ENCODE measurements at places on chromosomes 7 and 10.

DNA sequence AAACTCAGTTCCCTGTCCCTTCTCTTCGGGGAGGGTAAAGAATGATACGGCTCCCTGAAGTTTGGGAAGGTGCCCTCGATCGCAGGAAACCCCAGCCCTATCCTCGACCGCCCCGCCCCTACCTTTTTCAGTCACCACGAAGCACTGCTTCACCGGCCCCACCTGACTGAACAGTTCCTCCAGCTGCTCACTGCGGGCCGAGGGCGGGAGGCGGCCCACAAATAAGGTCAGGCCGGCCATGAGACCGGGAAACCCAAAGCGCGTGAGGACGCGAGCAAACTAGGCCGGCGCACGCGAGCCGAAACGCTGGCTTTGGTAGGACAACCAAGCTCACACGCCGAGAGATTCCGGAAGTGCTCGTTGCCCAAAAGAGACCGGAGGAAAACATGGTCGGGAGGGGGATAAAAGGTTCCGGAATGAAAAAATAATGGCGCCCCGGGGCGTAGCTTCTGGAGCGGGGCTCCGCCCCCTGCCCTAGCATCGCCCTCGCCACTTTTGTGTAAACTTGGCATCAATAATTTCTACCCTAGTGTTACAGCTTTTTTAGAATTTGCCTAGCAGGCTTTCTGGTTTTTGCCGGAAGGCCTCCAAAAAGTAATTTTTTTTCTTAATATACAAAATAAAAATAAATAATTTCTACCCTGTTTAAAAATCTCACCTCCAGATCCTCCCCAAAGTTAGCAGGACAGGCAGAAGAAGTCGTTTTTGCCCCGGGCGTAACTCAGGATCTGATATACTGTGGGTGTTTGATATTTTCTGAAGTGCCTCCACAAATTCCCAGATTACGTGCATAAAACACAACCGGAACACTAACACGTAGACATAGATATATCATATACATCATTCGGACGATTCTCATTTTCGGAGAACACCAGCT, at the start of gene RBM28:
Gene RBM28 (minus strand): TSS at position 355 of the 877 bp plus-strand sequence. CDS start 115 bp downstream, at position 240.
- DNase-seq: peak; percentile 84

- DNase-seq: no peak
Measured at GRCh38 chr10:13567030-13567429, 19.7 kb upstream of the PRPF18 start.

DNA sequence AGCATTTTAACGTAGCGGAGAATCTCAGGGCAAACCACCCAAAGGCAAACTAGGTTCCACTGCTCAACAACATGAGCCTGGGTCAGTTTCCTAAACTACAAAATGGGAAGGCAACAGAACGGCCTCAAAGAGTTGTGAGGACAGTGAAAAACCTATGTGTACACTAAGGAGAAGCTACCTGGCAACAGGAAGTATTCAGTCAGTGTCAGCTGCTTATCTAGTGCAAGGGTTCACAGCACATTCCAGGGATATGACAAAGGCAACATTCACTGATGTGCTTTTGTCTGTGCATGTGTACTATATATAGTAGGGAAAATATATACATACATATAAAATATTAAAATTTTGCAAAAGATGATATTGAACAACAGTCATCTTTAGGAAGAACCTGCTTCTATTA, 17.2 kb downstream of the NUDCD3 start:
- peak; percentile 50 for DNase-seq

- no peak for DNase-seq
Measured at GRCh38 chr7:90856351-90857070, 260.4 kb downstream of the CDK14 start.

DNA sequence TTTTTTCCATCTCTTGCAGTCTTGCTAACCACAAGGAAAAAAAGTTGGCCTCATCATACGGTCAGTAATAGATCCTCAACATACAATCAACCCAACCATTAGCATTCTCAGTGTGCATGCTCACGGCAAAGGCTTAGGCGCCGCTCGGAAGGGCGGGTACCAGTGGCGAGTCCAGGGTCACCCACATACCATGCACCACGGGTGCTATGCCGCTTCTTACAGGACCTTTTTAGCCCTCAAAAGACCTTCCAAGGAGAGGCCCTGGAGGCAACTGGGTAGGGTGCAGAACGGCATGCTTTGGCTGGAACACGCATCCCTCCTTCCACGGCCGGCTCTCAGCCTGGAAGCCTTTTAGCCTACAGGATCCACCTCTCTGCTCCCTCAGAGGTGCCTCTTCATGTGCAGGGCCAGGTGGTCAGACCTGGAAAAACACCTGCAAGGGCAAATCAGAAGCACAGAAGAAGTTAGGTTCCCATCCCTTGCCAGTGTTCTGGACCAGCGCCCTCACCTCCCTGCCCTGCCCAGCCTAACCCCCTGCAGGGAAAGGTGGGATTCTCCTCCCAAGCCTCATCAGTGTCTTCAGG, 5.8 kb downstream of the KLF6 start:
- DNase-seq: no peak

GRCh38 chr7:96982586-96982985, 22.8 kb upstream of the DLX6 start:
- DNase-seq: no peak

DNA sequence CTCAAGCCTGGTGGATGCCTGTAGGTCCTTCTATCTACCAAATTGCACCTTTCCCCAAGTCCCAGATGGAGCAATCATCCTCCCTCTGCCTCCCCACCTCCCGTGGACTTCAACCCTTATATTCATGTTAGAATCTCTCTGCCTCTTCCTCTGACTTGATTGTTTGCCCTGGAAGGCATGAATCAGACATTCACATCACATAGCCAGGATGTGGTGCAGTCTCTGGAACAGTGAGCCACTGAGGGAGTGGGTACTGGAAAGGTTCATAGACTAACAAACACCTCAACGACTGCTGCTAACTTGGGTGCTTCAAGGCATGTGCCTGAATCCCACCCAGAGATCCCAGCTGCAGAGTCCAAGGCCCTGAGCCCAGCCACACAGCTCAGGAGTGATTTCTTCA, 494.0 kb downstream of the TNS3 start:
- DNase-seq: peak; percentile 52

- no peak for DNase-seq
Measured at GRCh38 chr7:30144657-30145306, 10.0 kb downstream of the MTURN start.

DNA sequence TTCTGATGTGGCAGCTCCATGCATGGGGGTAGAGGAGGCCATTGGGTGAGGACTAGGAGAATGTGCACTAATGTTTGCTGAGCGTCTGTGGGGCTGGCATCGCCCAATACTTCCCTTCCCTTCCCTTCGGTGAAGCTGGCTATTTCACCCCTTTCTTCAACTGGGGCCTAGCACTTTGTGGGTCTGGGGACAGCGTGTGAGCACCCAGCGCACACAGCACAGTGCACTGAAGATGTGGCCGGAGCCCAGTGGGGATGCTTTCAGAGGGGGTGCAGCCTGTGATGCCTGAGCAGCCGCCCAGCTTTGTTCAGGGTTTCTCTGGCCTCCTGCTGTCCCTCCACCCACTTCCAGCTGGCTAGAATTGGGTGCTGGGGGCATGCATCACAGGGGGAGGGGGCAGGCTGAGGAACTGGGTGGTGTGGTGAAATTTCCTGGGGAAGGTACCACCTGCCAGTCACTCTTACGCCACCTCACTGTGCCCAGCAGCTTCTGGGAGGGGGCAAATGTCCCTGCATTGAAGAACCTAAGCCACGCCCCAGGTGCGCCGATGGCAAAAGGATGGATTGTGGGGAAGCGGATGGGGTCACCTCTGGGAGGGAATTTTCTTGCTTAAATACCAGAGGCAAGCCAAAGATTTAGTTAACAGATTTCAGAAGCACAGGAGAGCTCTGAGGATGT, 45.5 kb downstream of the CLEC2L start:
- no peak for DNase-seq

DNA sequence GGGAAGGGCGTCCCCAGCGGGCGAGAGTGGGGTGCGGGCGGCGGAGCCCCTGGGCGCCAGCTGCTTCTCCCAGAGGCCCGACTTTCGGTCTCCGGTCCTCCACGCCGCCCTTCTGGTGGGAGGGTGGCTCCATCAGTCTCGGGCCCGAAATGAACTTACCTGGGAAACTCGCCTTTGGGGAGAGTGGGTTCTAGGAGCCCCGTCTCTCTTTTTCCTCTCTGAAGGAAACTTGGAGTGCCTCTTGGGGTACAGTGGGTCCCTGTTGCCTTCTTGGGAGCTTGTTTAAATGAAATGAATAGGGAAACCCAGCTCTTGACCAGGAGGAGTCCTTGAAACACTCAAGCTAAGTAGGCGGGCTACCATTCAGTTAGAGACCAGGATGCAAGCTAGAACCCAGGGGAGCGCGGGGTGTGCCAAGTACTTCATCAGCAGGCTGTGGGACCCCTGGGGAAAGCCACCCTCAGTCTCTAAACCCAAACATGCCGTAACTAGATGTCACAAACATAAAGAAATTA, 1.3 kb downstream of the SLC26A4 start:
- DNase-seq: no peak

GRCh38 chr10:17353568-17354300, 100.7 kb downstream of the ST8SIA6 start:
- DNase-seq: no peak

- DNase-seq: no peak
Measured at GRCh38 chr10:99484626-99485581, 47.8 kb upstream of the NKX2-3 start.

DNA sequence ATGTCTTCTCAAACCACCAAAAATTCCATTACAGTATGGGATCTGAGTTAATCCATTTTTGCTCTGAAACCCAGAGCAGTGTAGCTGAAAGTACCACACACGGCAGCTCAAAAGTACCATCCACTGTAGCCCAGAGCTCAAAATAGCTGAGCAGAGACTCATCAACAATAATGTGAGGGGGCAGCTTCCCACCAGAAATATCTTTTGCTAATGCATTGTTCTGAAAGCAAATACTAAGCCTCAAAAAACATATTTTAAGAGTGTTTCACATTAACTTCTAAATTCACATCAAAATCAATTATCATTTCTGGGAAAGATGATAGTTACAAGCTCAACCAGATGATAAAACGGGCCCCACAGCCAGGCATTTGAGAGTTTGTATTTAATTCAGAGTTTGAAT, 73.7 kb downstream of the ABLIM1 start:
- no peak for DNase-seq

DNA sequence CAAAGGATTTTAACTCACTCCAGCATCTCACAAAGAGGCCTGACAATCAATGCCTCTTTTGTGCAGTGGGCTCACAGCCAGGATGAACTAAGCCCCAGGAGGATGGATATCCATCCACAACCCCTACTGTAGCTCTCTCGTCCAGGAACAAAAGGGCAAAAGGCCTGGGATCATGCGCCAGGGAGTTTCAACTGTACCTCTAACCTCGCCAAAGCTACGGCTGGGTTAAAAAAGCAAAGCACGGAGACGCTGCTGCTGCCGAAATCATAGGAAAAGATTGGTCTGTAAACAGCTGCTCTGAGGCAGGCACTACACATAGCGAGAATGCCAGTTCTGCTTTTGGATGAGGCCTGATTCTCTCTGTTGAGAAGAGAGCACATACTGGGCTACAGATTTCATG, 32.1 kb downstream of the VSTM4 start:
- no peak for DNase-seq

- DNase-seq: no peak
Measured at GRCh38 chr7:150992833-150993302, 2.1 kb downstream of the NOS3 start.

GRCh38 chr7:3979611-3980299, 678.7 kb downstream of the SDK1 start:
- no peak for DNase-seq

Data from foreskin fibroblast (primary cell).